Myocyte (in vitro differentiated cells): ENCODE measurements at places on chromosomes 7 and 10.

GRCh38 chr7:141630621-141631020 is 71.3 kb downstream of the DENND11 start:
- DNase-seq = no peak

- no peak for DNase-seq
These were observed 19.4 kb downstream of the DIP2C start for GRCh38 chr10:670038-670437.

DNA sequence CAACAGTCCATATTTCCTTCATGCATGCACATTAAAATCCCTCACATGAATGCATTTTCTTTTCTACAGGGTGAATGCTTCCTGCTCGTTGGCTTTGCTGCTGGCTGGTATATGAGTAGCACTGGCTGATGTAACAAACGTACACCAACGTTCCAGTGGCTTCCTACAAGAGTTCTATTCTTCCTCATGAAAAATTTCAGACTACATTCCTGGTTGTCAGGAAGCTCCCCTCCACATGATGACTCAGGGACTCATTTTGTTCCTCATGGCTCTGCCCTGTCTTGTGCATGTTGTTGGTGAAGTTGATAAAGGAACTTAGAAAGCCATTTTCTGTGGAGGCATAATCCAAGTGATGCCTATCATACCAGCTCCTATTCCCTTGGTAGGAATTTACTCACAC is 470.7 kb upstream of the KLF6 start:
- DNase-seq = no peak

DNA sequence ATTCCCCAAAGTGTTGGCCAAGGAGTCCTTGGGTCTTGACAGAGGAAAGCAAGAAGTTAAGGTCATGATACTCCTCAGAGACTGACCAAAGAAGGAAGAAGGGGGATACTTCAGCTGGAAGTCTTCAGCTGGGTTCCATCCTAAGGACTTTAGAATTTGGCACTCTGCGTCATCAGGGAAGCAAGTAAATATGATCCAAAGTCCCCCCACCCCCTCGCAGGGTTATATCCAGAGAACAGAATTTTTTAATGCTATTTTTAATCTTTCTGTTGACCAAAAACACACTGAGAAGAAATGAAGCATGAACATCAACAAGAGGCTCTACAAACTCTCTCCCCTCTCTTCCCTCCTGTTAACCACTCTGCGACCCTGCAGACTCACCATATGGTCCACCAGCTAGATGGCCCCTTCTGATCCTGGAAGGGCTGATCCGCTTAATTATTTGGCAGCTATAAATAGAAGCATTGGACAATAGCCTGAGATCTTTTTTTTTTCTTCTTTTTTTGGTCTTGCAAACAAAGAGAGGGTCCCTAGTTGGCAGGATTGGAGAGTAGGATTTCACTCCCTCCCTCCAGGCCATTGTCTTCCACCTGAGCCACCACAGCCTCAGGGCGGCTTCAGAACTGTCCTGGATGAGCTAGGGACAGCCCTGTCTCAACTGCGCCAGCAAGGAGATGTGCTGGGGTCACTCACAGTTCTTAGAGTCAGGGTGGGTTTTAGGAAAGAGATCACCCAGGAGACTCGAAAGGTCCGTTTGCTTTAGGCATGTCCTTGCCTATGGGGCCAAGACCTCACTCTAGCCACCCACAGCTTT is 196.0 kb downstream of the KCNMA1 start:
- no peak for DNase-seq

DNA sequence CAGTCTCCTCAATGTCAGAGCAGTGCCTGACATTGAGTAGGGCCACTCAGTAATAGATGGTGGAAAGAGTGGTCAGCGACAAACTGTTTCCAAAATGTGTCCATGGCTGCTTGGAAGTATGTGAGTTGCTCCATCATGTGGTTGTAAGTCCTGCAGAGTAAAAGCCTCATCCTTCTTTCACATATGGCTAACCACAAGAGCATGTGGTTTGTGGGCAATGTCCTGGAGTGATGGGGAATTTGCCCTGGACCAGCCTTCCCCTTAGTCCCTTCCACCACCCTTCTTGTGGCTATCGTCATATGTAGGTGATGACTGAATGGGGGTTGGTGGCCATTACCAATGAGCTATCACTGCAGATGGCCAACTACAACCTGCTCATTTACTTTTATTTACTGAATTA is 33.0 kb upstream of the PLXNA4 start:
- peak; percentile 3 for DNase-seq

- no peak for DNase-seq
These were observed 1.4 kb downstream of the MRPS33 start for GRCh38 chr7:141013345-141013715.

- DNase-seq = no peak
These were observed 30.5 kb upstream of the UTF1 start for GRCh38 chr10:133199488-133199885.
